Iris pigment epithelial cell (primary cell): ENCODE measurements at places on chromosomes 1 and 21.

DNA sequence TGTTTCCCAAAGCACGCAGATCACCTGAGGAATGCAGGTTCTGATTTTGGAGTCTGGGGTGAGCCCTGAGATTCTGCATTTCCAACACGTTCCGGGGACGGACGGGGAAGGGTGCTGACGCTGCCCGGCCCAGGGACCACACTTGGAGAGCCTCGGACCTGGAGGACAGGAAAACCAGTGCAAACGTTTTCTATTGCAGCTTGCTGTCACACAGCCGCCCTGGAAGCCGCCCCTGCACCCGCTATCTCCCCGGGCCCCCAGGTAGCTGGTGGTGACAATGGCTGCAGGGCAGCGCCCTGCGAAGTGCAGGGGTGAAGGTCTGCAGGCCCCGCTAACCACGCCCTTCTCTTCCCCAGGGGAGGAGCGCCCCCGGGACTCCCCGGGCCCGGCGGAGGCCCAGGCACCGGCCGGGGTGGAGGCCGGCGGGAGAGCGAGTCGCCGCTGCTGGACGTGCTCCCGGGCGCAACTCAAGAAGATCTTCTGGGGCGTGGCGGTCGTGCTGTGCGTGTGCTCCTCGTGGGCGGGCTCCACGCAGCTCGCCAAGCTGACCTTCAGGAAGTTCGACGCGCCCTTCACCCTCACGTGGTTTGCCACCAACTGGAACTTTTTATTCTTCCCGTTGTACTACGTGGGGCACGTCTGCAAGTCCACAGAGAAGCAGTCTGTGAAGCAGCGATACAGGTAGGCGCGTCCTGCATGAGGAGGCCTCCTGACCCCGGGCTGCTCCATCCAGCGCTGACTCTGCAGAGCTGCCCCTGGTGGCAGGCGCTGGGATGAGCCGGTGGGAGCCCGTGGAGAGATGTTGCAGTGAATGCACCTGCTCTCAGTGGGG lies 142.0 kb upstream of the COA6 start:
- DNase-seq, result no peak

- DNase-seq, result no peak
Observed at GRCh38 chr21:17414766-17415165, 98.1 kb upstream of the CXADR start.

- no peak for DNase-seq
Observed at GRCh38 chr1:224502459-224503160, 68.0 kb upstream of the WDR26 start.

GRCh38 chr1:26790551-26790953 lies 2.8 kb downstream of the PIGV start:
- no peak for DNase-seq

GRCh38 chr1:25232866-25233784 lies 823 bp upstream of the SYF2 start:
- peak; percentile 92 for DNase-seq

DNA sequence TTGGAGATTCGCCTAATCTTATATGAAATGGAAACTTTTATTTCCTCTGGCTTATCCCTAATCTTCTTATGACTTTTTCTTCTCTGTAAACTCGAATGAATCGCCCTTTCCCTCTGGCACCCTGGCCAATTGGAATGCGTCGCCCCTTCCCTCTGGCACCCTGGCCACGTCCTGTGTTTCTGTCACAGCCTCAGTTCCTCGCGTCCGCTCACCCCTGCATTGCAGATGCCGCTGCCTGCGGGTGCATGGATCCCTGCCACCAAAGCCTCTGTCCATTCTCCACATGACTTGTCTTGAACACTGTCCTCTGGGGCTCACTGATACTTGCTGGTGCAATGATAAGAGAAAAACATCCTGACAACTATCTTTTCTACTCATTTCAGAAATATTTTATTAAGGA lies 104.6 kb downstream of the ADARB1 start:
- no peak for DNase-seq

DNA sequence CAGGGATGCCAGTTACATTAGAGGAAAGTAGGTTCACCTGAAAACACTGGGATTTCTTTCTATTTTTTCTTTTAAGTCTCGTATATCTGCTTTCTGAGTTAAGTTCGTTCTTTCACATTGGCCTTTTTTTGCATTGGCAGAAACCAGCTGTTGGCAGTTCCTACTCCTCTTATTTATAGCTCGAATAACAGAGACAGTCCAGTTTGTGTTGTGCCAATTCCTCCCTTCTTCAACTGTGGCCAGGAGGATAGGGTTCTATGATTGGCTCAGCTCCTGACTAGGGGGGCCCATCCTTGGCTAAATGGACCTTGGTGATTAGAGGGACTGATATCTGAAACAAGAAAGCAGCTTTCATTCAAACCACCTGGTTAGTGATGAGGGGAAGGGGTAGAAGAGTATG lies 115.8 kb downstream of the RPS6KC1 start:
- no peak for DNase-seq

GRCh38 chr21:41662761-41663160 lies 104.1 kb downstream of the RIPK4 start:
- no peak for DNase-seq

GRCh38 chr1:31860581-31860980 lies 44.8 kb upstream of the SPOCD1 start:
- no peak for DNase-seq

DNA sequence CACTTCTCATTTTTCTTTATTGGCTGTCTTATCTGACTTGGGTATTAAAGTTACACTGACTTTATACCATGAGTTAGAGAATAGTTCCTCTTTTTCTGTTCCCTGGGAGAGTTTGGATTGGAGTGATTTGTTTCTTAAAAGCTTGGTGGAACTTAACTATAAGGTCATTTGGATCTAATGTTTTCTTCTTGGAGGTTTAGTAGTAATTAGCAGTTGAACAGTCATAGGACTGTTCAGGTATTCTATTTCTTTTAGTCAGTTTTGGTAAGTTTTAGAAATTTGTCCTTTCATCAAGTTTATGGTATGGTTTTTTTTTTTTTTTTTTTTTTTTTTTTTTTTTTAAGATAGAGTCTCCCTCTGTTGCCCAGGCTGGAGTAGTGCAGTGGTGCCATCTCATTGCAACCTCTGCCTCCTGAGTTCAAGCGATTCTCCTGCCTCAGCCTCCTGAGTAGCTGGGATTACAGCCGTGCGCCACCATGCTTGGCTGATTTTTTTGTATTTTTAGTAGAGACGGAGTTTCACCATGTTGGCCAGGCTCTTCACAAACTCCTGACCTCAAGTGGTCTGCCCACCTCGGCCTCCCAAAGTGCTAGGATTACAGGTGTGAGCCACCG lies 6.3 kb downstream of the TTC3 start:
- no peak for DNase-seq

GRCh38 chr1:162285149-162285561 lies 91.5 kb downstream of the SPATA46 start:
- no peak for DNase-seq

- DNase-seq, result no peak
Observed at GRCh38 chr1:177983077-177983476, 13.2 kb upstream of the SEC16B start.

- no peak for DNase-seq
Observed at GRCh38 chr1:112380356-112380755, 15.7 kb upstream of the CTTNBP2NL start.

DNA sequence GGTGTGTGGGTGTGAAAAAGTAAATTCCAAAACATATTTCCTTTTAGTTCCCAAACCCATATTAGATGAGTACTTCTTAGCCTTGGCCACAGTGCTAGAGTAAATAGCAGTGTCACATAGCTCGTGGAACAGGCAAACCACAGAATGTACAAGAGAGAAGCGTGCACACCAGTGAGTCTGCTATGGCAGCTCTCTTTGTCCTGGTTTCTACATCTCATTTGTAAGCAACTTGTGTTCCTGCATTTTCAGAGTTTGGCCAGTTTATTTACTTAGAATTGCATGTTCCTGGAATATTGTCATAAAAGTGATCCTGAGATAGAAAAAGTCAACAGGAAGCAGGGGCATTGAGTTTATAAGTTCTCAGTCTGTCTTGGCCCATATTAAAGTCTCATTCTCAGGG lies 142.1 kb downstream of the DHRS3 start:
- peak; percentile 87 for DNase-seq

DNA sequence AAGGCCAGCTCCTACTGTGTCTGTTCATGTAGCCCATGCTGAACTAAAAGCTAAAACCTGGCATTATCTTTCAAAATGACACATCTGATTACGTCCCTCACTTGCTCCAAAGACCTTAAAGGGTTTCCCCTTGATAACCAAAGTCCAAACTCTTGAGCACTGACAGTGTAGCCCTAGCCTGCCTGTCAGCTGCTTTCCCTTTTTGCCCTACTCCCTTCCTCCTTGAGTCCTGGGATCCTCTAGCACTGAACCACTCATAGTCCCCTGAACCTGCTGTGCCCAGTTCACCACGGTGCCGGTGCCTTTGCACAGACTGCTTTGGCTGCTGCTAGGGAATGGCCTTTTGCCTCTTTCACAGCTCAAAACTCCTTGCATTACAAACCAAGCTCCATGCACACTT lies 67.5 kb downstream of the PLXNA2 start:
- no peak for DNase-seq

DNA sequence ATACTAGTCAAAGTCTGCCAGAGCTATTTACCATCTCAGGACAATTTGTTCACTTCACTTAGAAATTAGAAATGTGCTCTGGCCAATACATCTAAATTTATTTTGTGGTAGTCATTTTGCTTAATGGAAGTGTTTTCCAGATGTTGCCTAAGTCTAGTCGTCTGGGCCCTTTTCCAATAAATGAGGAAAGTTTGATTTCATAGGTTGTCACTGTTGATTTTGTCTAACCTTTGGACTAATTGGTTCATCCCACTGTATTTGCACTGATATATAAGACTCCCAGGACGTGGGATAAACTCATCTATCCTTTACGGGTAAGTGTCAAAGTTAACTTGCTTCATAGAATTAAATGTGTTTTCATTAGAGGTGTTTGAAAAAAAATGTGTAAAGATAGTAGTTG lies 79.1 kb downstream of the TPR start:
- peak; percentile 54 for DNase-seq

GRCh38 chr1:34833711-34834110 lies 25.8 kb downstream of the SMIM12 start:
- no peak for DNase-seq

DNA sequence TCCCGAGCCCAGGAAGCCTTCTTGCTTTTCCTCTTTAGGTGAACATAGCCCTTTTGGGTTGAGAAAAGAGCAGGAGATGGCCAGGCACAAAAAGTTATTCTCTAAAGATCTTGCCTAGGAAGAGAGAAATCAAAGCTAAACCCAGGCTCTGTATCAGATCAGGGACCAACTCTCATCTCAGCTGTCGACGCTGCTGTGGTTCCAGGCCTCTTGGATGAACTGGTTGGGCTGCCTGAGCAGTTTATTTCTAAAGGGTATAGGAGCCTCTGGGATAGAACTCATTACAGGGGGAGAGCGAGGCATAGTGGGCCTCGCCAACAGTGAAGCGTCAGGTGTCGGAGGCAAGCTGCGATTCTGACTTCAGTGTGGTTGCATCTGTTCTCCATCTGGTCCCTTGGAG lies 82.6 kb upstream of the F3 start:
- no peak for DNase-seq

DNA sequence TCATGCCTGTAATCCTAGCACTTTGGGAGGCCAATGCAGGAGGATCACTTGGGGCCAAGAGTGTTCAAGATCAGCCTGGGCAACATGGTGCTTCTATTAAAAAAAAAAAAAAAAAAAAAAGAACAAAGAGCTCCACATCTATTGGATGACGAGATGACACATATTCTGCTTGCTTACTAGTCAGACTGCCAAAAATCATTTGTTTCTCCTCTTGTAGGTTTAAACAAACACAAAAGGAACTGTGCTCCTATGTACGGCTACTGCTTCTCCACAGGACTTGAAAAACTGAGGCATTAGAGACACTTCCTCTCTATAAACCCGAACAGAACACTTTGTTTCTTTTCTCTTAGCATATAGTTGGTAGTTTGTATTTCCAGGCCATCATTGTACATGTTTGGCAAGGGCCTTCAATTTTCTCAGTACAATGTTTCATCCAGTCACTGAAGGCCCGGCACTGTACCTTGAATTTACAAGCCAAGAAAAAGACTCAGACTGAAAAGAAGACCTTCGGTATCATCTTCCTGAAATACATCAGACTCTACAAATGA lies 6.0 kb downstream of the TRIT1 start:
- DNase-seq, result no peak

GRCh38 chr1:162536511-162536910 lies 25.0 kb upstream of the UAP1 start:
- DNase-seq, result peak; percentile 53

DNA sequence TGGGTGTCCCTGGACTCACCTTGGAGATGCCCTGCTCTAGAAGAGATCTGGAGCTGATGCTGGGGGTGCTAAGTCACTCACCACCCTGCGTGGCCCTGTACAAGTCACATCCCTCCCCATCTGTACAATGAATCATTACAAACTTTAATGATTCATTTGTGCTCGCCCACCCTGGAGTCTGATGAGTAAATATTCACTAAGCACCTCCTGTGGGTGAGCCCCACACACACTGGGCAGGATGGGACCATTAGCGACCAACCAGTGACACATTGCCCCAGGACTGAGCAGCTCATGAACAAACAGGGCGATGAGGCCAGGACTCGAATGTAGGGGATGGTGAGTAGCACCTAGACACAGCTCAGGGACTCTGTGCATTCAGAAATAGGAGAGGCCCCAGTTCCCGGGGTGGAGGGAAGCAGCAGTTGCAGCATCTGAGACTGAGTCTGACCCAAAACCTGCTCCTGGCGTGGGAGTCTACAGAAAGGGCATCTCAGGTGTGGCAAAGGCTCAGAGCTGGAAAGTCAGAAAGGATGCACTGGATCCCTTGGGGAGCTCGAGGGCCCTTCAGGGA lies 18.1 kb upstream of the PDZK1IP1 start:
- DNase-seq, result no peak
